Hindlimb muscle (tissue), 1 donor: ENCODE measurements at places on chromosomes 5 and 9.

- no peak for DNase-seq
Observed at GRCh38 chr5:107154593-107154992, 516.1 kb downstream of the EFNA5 start.

DNA sequence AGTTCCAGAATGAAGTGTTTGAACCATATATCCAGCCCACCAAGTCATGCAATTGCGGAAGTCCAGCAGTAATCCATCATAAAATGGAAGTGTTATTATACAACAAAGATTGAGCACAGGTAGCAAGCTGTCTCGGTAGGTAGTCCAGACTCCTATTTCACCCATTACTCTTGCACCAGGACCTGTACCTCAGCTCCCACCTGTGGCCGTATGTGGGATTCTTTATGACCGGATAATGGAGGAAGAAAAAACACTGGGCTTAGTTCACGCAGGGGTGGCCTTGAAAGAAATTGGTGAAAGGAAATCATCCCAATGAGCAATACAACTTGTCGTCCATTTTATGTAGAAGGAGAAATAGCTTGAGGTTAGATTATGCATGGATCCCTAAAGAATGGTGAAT lies 216.3 kb downstream of the ESM1 start:
- no peak for DNase-seq

DNA sequence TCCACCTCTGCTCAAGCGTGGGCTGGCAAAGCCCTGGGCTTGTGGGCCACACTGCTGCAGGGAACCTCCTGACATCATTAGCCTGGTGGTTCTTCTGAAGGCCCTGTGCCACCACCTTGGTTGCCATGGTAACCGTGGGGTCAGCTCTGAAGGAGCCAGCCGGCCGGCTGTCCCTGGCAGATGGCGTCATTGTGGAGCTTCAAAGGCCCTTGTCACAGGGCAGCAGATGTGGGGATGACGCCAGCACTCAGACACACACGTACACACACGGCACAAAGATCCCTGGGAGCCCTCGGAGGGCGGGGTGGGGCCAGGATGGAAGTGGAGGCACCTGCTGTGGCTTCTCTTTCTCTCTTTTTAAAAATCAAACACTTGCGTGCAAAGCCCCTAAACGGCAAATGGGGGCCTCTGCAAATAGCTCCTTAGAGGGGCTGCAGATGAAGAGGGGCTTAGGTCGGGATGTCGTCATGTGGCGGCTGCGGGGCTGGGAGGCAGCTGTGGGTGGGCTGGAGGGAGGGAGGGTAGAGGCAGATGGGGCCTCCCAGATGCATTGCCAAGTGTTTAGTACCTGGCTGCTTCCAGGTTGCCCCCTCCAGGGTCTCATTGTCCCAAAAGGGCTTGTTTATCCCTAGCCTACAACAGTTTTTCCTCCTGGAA lies 19.5 kb upstream of the RPL26L1 start:
- DNase-seq = no peak

DNA sequence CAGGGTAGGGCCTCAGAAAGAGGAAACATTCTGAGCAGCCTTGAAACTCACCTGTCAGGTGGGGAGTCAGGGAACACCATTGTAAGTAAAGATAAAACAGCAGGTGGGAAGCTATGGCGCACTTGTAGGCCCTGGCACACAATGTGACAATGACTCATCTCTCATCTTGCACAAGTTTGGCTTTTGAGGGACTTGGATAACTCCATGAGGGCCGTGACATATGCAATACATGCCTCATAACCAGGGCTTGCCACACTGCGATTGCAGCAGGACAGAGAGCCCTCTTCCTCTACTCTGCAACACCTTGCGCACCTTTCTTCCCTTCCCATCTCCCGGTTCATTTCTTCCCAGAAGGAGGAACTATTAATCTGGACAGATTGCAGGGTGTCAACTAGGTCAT lies 144.9 kb downstream of the CEP120 start:
- DNase-seq = no peak

DNA sequence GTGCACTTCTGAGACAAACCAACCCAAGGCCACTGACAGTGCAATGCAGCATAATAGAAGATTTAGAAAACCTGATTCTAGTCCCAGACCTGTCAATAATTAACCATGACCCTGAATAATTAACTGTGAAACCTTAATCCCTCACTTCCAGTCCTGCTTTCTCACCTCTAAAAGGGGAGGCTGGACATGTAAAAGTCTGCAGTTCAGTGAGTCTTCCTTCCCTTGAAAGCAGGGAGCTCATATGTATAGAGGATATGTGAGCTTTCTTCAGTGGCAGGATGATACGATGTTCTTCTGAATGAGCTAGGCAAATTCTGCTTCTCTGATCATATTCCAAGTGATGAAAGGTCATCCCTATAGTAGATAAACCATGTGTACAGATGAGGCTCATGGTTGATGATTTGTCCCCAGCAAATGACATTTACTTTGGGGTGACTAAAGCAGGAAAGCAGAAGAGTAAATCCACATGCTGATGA lies 2.9 kb downstream of the KCNV2 start:
- no peak for DNase-seq

DNA sequence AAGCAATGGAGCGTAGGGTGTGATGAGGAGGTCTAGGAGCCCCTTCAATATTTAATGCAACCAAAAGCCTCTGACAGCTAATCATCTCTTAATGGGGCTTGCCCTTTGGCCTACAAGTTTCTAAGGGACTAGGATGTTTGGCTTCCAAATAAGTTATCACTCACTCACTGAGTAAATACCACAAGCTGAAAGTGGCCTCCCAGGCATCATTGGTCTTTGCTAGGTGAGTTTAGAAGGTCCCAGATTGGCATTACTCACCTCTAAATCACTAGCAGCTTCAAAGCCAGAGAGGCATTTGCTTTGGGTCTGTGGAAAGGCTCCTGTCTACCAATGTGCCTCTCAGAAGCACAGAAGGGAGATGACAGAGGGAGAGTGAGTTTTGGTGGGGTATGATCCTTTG lies 344.2 kb downstream of the NTRK2 start:
- no peak for DNase-seq

- DNase-seq = peak; percentile 67
Observed at GRCh38 chr5:158979749-158980521, 119.8 kb downstream of the EBF1 start.

- no peak for DNase-seq
Observed at GRCh38 chr9:72649127-72649442, 127.7 kb downstream of the TMC1 start.

DNA sequence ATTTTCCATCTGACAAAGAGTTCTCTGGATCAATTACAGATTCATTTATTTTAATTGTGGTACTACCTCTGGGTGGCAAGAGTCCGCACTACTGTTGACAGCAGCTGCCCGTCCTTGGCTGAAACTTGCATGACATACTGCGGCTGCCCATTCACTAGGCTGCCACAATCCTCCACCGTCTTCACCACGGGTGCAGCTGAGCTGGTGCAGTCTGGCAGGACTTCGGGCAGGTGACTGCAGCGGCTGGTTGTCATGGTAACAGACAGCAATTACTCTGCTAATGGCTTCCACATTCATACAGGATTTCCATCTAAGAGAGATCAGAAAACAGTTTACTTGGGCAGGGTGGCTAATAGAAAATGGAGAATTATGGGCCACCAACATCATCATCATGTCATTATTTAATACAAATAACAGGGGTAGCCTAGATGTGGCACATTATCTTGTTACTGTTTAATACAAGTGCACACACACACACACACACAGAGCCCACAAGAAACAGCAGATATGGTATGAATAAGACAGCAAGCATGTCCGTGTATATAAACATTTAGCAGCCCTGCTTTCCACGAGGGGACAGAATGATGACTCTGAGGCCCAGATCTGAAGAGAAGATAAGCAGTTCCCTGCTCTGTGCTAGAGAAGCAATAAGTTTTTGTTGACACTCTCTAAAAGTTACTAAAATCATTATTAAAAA lies 112.3 kb downstream of the MARCHF3 start:
- no peak for DNase-seq

GRCh38 chr9:133787754-133788025 lies 49.5 kb upstream of the SARDH start:
- no peak for DNase-seq

GRCh38 chr5:59209758-59210359 lies 627.0 kb downstream of the RAB3C start:
- DNase-seq = no peak

DNA sequence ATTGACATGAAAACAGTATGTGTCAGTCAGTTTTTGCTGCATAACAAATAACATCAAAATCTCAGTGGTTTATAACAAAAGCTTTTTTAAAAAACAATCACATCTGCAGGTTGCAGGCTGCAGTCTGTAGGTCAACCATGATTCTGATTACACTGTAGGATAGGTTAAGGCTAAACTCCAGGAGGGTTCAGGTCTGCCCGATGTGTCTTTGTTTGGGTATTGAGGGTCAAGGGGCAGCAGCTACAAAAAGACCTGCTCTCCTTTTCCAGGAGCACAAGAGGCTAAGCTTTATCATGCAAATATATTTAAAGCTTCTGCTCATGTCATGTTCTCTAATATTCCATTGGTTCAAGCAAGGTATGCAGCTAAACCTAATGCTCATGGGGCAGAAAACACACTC lies 18.2 kb downstream of the GRIA1 start:
- DNase-seq = no peak

GRCh38 chr5:50667023-50667652 lies 701 bp downstream of the PARP8 start:
- DNase-seq = peak; percentile 37

DNA sequence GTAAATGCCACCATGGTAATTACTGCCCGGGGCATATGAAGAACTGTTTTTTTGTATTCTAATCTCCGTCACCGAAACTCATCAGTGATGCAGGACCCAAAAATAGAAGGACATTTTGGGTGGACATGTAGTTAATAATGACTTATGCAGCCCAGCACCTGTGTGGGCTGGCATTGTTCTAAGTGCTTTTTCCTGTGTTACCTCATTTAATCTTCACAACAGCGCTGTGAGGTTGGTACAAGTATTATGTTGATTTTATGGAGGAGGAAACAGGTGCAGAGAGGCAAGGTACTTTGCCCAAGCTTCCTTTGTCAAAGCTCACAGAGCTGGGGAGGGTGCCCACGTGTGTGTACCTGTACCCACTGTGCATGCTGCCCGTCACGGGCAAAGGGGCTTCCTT lies 58.4 kb downstream of the DAPK1 start:
- DNase-seq = no peak

DNA sequence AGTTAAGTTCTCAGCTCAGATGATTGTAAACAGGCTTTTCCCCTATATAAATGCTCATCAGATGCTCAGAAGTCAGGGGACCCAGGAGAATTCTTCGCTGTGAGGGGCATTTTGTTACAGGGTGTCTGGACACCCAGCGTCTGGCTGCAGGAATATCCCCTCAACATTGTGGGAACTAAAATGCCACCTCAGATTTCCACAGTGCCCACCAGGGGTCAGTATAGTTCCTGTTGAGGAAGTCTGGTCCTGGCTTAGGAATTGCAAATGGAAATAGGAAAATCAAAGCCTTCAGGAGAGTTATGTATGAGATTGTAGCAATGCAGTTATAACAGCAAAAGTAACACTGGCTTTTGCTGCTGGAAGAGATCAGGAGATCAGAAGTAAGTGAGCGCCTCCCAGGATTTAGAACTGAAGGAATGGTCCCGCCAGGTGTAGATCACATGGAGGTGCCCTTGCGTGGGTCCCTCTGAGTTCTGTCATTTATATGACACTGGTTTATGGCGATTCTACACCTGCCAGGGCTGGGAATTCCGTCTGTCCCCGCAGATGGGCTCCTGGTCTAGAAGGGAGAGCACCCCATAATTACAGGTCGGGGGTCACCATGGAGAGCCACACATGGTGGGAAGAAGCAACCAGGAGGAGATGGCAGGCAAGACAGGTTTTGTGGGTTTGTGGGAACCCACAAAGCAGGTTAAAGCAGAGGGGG lies 47.1 kb upstream of the CTSL start:
- peak; percentile 78 for DNase-seq

GRCh38 chr5:136802383-136802782 lies 437.0 kb upstream of the TRPC7 start:
- peak; percentile 27 for DNase-seq

GRCh38 chr5:68845131-68845530 lies 248.7 kb upstream of the SLC30A5 start:
- no peak for DNase-seq

GRCh38 chr9:17025281-17025680 lies 109.6 kb upstream of the CNTLN start:
- DNase-seq = no peak

DNA sequence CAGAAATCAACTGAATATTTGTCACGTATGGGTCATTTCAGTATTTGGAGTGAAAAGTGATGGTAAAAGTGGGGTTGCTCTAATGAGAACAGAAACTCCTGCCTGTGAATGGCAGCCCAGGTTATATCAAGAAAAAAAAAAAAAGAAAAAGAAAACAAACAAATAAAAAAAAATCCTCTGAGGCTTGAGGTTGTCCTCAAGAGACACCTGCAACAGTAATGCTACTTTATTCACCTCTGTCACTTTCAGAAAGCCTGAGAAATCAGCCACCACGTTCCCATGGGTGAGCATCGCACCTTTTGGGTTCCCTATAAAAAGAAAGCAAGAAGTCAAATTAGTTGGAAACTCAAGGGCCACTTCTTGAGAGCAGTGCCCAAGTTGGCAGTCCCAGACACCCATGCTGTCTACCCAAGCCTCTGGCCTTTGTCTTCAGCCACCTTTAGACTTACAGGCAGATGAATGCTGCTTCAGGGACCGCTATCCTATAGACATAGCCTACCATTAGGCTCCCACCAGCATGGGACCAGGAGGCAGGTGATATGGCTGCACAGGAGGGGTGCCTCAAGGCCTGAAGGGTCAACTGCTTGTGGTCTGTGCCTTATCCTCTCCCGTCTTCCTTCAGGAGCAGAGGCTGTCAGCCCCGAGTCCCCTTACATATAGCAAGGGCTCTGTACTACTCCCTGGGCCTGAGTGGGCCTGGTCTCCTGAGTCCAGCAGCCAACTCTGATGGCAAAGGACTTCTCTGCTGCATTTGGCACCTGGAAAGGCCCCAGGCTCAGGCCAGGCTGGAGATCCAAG lies 31.1 kb upstream of the MEIKIN start:
- no peak for DNase-seq

DNA sequence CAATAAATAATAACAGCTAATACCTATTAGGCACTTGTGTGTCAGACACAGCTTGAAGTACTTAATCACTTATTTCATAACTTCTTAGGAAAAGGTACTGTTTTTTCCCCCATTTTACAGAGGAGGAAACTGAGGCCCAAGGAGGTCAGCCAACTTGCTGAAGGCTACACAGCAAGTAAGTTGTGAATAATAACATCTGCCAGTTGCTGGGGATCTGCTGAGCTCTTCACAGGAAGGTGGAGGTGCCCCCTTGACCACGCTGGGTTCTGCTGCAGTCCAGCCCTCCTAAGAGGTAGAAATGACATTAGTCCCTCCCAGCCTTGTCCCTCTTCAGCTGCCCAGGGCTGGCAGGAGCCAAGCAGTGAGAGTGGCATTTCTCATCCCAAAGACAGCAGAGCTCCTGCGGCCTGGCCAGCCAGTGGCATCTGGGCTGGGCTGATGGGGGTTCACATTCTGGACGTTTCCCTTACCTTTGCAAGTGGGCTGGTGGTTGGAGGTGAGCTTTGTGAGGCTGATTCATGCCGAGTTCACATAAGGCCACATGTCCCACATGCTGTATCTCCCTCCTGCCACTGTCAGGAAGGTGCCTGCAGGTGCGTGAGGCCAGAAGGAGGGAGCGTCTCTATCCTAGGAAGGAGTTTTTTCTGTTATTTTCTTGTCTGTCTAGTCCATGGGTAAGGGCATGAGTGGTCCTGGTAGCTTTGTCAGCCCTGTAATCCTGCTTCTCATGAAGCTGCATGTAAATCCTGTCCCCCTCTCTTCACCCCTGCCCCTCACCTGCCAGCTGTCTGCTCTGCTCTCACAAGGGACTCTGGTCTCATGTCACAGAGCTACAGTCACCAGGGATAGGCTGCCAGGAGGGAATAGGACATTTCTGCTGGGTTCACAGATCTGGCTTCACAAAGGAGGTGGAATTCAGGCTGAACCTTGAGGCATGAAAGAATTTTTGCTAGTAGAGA lies 171.7 kb downstream of the MACROH2A1 start:
- DNase-seq = no peak
